ENCODE measurements at places on chromosomes 7 and 10.

DNA sequence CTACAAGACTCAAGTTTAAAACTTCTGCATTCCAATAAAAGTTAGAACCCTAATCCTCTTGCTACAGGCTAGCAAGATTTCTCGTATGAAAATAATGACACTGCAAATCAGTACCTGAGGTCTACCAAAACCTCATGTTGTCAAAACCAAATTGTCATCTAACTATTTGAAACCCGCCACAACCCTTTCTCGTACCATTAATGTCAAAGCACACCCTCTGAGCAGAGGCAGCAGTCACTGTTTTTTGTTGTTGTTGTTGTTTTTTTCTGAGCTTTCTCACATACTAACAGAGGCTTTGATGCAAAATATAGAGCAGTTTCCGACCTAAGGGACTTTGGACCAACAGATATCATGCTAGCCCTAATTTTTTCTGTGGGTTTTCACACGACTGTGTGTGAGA, 563.9 kb upstream of the C7orf33 start:
- no peaks in the 10 kb centered on the region for H3K27me3 ChIP-seq
- H3K36me3 ChIP-seq: no peaks in the 10 kb centered on the region
- no peaks in the 10 kb centered on the region for H3K4me1 ChIP-seq
- no peak overlapping the region for H3K27ac ChIP-seq

GRCh38 chr7:43642897-43643630, 60.2 kb downstream of the STK17A start:
- no peak overlapping the region for H3K4me3 ChIP-seq
- peaks cover 3% of the 10 kb centered on the region for H3K36me3 ChIP-seq
- H3K4me1 ChIP-seq: peaks cover 29% of the 10 kb centered on the region
- no peak overlapping the region for H3K27ac ChIP-seq
- DNase-seq: no peak

DNA sequence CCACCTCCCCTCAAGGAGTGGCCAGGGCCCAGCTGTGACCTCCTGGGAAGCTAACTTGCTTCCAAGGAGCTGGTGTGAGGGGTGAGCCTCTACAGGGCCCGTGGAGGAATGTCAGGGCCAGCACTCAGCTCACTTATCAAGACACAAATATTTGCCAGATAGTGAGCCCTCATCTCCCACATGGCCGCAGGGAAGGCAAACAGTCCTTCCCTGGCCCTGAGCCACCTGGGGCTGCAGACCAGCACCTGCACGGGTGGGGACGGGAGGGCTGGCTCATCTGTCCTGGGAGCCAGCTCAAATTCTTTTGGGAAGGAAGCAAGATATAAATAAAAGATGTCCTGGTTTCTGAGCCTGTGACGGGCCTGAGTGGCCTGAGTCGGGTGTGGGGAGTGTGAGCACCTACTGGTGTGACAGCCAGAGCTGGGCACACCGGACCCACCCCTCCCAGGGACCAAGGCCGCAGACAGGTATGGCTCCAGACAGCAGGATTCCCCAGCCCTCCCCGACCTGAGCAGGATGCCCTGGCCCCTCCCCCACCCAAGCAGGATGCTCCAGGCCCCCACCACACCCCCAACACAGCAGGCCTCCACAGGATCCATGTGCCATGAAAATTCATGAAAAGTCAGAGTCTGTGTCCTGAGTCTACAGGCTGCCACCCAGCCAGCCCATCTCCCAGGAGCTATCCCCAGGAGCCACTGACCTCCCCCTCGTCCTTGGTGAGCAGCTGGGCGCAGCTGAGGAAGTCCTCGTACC, 148.0 kb downstream of the MAPK8 start:
- no peak overlapping the region for H3K27ac ChIP-seq
- H3K4me1 ChIP-seq: peaks cover 27% of the 10 kb centered on the region

DNA sequence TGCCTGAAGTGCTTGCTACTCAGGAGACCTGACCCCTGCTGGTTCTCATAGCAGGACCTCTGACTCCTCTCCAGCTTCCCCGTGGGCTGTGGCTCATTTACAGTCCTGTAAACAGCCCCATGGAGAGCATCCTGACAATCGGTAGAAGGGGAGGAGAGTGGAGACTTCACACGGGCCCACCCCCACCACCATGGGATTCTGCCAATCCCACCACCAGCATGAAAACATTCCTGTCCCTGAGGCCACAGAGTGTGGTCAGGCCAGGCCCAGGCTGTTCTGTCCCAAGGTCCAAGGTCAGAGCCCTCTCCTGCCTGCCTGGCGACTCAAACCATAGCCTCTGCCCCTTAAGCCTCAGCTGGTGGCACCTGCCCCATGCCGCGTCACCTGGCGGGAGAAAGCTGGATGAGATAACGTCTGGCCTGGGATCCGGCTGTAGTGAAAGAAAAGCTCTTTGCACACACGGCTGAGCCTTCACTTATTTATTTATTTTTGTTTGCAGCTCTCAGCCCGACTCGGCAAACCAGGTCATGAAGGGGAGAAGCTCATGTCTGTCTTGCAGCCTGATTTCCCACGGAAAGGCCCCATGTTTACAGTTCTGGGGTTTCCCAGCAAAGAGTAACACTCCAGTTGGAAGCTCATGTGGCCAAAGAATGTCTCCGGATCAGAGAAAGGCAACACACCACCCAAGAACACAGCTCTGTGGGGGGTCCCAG, 293.6 kb upstream of the ZMIZ1 start:
- peak overlapping the region; percentile 66 for H3K27ac ChIP-seq
- DNase-seq: peak; percentile 87
- no peaks in the 10 kb centered on the region for H3K27me3 ChIP-seq
- H3K36me3 ChIP-seq: no peaks in the 10 kb centered on the region
- no peak overlapping the region for H3K4me3 ChIP-seq

- H3K36me3 ChIP-seq: no peaks in the 10 kb centered on the region
- peak; percentile 60 for DNase-seq
- peaks cover 5% of the 10 kb centered on the region for H3K4me1 ChIP-seq
- H3K27me3 ChIP-seq: no peaks in the 10 kb centered on the region
Observed at GRCh38 chr7:116689790-116690259, 17.8 kb downstream of the MET start.

Data from lung (tissue), 17 donors.